ENCODE measurements at places on chromosomes 5 and 9. TPM values are rescaled to one million over a fixed set of nuclear protein-coding genes. Genes with fewer than 3 reads are reported as not detected.
A peak's percentile ranks its signal among the peaks of the same experiment; 100 is the strongest.

DNA sequence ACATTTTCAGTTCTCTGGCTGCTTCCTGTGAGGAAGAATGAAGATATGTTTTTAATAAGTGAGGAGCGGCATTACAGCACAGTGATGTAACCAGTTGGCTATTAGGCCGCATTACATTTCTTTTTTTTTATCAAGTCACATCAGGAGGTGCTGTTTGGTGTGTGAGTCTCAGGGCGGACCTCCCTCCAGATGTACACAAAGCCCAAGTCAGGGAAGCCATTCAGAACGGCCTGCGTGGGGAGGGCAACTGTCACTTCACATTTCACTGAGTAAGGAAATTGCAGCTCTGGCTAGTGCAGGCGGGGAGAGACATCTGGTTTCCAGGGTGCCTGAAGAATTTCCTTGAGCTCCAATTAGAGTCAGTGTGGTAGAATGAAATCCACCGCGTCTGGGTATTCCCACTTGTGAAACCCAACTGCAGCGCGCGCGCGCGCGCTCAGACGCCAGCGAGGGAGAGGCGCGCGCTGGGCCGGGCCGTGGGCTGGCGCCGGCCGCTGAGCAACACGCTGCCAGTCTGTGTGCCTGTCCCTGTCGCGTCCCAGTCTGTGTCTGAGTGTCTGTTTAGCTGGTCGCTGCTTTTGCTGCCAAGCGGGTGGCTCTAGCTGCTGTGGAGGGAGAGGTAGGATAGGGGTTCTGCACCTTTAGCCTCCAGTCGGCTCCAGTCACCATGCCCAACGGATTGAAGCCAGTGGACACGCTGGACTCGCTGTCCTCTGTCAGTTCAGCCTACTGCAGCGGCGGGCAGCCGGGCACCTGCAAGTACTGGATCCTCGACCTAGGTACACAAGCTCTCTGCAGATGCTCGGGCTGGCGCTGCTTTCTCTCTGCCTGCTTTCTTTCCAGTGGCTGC, 140.8 kb upstream of the OTULINL start:
- peaks cover 18% of the 10 kb centered on the region for H3K4me1 ChIP-seq
- H3K27ac ChIP-seq = no peak overlapping the region
- no peaks in the 10 kb centered on the region for H3K36me3 ChIP-seq
- no peak overlapping the region for H3K4me3 ChIP-seq

GRCh38 chr9:110213413-110214044, 5.6 kb upstream of the C9orf152 start:
- H3K4me1 ChIP-seq = peaks cover 12% of the 10 kb centered on the region
- H3K36me3 ChIP-seq = no peaks in the 10 kb centered on the region

DNA sequence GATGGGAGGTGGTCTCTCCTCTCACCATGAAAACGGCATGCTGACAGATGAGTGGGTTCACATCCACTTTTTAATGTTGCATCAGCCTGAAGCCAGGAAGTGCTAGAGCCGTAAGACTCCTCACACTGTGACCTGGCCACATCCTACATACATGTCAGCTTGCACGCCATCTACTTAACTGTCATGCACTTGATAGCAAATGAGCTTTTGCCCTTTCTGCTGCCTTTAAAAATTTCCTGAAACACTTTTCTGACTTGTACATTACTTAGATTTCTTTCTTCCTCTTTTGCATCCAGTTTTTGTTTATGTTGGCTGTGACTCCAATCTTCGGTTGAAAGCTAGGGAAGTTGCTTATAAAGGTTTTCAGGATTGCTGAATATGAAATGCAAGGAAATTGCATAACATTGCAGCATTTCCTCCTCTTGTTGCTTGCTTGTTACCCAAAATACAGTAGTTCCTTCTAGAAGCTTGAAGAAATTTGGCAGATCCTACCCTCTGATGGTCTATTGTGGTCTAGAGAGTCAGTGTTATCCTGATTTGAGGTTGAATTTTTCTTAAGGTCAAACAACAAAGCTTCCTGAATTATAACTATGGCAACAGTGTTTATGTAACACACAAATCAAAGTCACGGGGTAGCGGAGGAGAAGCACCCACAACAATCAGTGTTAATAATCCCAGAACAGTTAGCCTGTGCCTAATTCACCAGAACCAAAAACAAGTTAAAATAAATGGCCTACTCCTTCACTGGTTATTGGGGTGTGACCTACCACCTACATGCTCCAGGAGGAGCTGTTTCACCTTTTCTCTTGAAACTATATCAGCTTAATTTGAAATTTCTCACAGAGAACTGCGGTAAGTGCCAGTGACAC, 232.5 kb downstream of the ARHGAP26 start:
- peak; percentile 88 for DNase-seq
- H3K36me3 ChIP-seq = peaks cover 50% of the 10 kb centered on the region

DNA sequence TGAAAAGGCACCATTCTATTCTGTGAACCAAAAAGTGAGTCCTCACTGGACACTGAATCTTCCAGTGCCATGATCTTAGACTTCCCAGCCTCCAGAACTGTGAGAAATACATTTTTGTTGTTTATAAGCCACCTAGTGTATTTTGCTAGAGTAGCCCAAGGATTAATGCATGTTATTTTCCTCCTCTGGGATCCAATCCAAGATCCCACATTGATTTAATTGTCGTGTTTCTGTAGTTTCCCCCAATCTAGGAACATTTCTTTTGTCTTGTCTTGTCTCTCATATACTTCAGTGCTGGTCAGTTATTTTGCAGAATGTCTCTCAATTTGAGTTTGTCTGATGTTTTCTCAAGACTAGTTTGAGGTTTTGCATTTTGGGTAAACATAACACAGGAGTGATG, 36.4 kb downstream of the GDNF start:
- H3K4me1 ChIP-seq = no peaks in the 10 kb centered on the region
- H3K27ac ChIP-seq = no peak overlapping the region
- no peak overlapping the region for H3K4me3 ChIP-seq

DNA sequence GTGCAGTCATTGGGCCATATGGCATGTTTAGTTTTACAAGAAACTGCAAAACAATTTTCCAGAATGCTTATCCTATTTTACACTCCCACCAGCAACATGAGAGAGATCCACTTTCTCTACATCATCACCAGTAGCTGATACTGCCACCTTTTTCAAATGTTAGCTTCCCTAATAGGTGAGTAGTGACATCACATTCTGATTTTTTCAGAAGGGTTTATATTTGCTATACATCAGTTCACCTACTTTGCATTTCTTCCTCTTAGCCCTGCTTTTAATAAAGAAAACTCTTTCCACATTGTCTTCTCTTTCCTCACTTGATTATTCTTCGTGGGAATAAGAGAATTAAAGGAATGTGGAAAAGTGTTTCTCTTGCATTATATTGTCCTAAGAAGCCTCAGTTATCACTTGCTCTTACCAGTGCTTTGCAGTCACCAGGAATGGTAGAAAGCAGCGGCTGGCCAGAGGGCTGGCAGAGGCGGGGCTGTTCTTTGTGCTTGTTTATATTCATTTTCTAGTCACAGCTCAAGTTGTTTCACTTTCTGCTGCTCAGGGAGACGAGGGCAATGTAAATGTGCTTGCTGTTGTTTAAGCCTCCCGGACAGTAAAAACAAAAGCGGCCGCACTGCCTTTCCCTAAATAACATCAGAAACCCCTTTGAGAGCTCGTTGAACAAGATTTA, 164.8 kb downstream of the HSD17B3 start:
- no peaks in the 10 kb centered on the region for H3K4me1 ChIP-seq
- no peak overlapping the region for H3K27ac ChIP-seq
- H3K4me3 ChIP-seq = no peak overlapping the region
- peak; percentile 26 for DNase-seq
- H3K27me3 ChIP-seq = peaks cover 25% of the 10 kb centered on the region

DNA sequence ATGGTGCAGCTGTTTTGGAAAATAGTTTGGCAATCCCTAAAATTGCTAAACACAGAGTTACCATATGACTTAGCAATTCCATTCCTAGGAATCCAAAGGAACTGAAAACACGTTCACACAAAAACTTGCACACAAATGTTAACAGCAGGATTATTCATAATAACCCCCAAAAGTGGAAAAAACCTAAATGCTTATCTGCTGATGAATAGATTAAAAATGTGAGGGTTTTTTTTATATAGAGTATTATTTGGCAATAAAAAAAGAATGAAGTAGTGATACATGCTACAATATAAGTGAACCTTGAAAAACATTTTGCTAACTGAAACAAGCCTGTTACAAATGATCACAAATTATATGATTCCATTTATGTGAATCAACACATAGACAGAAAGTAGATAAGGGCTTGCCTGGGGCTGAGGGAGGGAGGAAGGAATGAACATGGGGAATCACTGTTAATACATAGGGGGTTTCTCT, 45.1 kb upstream of the TRIO start:
- no peak overlapping the region for H3K27ac ChIP-seq
- no peak overlapping the region for H3K4me3 ChIP-seq
- no peak for DNase-seq
- H3K27me3 ChIP-seq = no peaks in the 10 kb centered on the region

- H3K27ac ChIP-seq = no peak overlapping the region
- H3K4me3 ChIP-seq = no peak overlapping the region
- H3K27me3 ChIP-seq = peaks cover 3% of the 10 kb centered on the region
- H3K4me1 ChIP-seq = no peaks in the 10 kb centered on the region
- no peaks in the 10 kb centered on the region for H3K36me3 ChIP-seq
Measured at GRCh38 chr5:83494666-83495065, 23.1 kb downstream of the VCAN start.

DNA sequence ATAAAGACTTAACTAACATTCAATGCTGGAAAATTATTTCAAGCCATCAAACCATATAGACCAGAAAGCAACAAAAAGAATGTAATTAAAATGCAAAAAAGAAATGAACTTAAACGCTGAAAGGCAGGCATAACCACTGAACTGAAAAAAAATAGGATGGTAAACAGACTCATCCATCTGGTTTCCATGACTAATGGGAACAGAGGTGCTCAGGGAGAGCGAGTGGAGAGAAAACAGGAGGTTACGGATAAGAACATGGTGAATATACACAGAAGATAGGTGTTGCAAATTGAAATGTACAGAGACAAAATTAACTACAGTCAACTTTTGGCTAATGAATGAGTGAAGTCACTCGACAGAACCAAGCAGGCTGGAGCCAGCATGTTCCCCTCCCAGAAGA, 43.5 kb upstream of the RNF38 start:
- H3K4me1 ChIP-seq = peaks cover 32% of the 10 kb centered on the region
- DNase-seq = no peak

SLC25A2 gene
- 0.84 TPM for total RNA-seq

BASP1 gene
- not detected for total RNA-seq

FBN2 gene
- total RNA-seq = not detected
